Bone marrow (tissue), 2 donors: ENCODE measurements at places on chromosomes 2 and 18.

DNA sequence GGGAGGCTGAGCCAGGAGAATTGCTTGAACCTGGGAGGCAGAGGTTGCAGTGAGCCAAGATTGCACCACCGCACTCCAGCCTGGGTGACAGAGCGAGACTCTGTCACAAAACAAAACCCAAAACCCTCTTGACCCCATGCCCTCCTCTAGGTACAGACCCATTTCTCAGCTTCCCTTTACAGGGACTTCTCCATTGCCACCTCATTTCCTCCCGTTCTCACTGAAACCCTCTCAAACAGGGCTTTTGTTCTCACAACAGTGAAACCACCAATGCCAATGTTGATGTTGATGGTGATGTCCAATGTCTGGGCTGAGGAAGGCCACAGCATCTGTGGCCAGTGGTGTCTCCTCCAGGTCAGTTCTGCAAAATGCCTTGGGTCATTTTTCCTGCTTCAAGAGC lies 69.0 kb upstream of the ZCCHC2 start:
- no peak for DNase-seq

DNA sequence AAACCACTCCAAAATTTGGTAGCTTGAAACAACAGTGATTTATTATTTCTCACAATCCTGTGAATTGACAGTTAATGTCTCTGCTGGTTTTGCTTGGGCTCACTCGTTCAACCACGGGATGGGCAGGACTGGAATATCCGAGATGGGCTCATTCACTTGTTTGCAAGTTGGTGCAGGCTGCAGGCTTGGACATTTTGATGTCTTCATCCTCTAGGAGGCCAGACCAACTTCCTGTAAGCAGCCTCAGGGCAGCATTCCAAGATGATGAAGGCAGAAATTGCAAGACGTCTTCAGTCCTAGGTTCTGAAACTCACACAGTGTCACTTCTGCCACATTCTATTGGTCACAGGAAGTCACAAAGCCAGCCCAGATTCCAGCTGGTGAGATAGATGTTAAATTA lies 47.1 kb downstream of the GPR39 start:
- DNase-seq: no peak

- no peak for DNase-seq
Measured at GRCh38 chr2:38154395-38154794, 78.4 kb upstream of the CYP1B1 start.

- no peak for DNase-seq
Measured at GRCh38 chr2:142878031-142878678, 691 bp downstream of the KYNU start.

- DNase-seq: no peak
Measured at GRCh38 chr2:238277695-238278094, 10.7 kb downstream of the PER2 start.

DNA sequence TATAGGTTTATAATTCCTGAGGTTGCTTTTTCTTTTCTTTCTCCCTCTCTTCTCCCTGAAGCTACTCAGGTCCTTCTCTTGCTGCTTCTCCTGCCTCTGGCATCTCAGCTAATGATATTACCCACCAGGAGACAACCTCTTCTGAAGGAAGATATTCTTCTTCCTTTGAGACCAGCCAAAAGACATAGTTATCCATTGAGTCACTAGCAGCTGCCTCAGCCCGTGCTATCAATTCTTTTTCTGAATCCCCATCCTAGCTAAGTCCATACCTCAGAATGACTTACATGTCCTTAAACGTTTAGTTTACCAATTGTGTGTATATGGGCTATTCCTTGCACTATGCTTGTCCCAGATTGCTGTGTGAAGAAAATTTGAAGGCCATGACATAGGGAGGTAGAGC lies 25.0 kb upstream of the RNF103 start:
- no peak for DNase-seq
